ENCODE measurements at places on chromosomes 13 and 19.
A peak's percentile ranks its signal among the peaks of the same experiment; 100 is the strongest.

DNA sequence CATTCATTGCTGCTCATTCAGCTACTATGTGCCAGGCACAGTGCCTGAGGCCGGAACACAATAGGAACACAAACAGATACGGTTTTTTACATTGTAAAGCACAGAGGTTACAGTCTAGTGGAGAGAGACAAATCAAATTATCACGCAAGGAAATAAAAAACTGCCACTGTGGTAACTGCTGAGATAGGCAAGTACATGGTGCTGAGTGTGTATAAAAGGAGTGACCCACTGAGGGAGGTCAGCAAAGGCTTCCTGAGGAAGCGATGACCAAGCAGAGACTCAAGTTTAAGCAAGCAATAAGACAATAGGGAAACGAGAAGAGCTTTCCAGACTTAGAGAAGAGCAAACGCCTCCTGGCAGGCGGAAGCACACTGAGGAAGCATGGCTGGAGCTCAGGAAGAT, 56.4 kb downstream of the NUFIP1 start:
- peak; percentile 70 for DNase-seq

DNA sequence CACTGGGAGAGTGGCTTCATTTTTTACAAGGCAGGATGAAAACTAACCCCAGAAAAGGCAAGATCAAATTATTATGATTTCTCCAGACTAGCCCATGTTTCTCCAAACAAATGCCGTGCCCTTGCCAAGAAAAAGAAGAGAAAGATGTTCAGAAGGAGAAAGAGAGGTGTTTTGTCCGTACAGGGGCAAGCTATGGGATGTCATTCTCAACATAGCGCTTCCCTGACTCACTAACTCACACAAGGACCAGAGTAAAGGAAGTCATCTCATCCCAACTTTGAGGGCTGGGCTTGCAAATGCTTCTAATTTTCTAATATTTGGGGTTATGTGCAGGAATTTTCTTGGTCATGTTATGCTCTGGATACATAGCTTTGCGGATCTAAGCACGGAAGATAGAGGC, 224.2 kb upstream of the MAB21L1 start:
- DNase-seq: peak; percentile 57

DNA sequence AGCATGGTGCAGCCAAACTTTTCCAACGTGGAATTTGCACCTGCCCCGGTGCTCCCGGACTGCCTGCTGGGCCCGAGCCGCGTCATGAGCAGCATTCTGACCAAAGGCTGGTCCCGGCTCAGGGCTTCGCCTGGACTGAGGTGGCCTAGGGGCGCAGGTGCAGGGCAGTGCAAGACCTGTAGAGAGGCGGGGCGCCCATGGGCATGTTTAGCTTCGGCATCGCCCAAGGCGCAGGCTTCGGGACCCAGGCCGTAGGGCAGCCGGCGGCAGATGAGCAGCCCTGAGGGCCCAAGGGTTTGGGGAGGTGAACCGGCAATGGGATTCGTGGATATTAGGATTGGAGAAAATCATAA, 23.8 kb downstream of the LRFN3 start:
- no peak for DNase-seq

- DNase-seq: no peak
These were observed 56.8 kb upstream of the KATNAL1 start for GRCh38 chr13:30364133-30364532.

DNA sequence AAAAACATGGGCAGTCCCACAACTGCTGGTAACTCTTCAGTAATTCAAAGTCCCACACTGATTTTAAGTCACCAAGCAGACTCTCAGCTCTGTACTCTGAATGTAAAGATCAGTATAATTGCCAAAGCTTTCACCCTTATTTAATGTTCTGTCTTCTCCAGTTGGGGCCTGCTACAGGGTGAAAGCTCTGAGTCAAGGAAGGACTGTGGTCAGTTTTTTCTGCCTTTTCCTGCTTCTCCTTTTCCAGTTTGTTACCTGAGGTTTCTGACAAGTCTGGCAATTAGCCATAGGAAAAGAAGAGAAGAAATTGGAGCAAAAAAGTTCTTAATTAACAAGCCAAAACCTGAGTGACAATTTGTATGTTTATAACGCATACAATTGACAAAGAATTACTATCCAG, 279.3 kb downstream of the RBM26 start:
- no peak for DNase-seq
